Fibroblast of upper back skin (primary cell): ENCODE measurements at places on chromosomes 4 and X.

- DNase-seq: peak; percentile 31
These were observed 57.2 kb upstream of the BEX4 start for GRCh38 chrX:103157496-103158316.

GRCh38 chr4:129748991-129749390 is 653.0 kb downstream of the C4orf33 start:
- no peak for DNase-seq

DNA sequence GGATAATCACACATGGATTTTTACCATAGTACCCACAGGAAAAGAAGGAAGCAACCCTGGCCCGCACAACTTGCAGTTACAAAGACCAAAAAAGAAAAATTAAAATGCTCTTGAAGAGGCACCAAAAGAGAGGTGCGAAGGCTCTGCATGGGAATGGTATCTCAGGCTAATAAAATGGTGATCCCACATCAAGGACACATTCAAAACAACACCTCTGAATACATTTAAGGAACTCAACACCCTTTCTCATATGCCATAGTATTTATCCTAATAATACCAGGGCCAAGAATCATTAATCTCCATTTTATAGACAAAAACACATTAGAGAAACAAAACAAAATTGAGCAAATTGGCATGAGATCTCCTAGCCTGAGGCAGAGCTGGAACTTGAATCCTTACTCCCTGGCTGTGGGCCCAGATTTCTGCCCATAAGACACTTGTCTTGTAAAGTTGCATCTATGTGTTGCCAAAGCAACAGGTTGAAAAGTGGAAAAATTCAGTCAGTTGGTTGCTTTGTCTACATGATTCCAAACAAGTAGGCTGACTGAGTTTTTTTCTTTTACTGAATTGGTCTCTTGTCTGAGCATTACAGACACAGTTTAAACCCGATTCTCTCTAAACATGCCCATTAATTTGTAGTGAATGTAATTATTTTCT is 33.5 kb downstream of the GUCY2F start:
- DNase-seq: no peak

DNA sequence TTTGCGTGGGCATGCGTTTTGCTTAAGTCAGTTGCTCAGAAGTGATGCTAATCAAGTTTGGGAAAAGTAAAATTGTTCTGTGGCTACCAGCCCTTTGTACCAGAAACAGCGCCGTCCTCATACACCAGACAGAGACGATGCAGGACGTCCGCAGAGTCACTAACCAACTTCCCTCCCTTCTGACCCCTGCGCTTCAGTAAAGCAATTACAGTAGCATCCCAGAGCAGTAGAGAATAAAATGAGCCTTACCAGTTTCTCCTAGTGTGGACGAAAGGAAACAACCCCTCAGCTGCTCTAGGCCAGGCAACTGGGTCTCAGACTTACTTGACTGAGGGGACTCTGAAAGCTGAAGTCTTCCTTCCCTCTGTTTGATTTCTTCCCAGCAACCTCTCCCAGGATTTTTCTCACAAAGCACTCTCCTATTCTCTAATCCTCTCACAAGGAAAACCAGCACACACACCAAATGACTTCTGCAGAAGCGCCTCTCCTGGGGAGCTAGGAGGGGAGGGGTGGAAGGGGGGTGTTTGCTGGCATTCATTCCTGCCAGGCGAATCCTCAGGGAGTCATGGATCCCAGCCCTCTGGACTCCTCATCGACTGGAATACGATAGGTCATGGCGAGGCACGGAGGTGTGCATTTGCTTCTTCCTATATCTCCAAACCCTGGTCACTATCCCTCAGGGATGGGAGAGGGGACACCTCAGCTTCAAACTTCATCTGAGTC is 56.0 kb upstream of the MID1 start:
- DNase-seq: no peak

GRCh38 chr4:20574986-20575385 is 125.3 kb upstream of the PACRGL start:
- no peak for DNase-seq

DNA sequence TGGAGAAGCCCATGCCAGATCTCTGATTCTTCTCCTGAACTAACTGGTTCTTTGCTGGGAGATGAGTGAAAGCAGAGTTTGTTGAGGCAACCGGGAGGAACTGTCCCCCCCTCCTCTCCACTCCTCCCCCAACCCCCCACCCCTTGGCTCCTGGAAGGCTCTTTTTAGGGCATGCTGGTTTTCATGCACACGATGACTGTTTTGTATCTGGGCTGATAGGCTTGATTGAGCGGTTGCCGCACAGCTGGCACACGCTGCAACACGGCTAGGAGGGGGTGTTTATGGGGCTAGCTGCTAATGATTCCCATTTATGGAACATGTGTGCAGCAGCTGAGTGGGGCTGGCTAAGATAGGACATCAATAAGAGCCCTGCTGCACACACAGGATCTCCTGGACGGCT is 137.2 kb downstream of the SMIM20 start:
- peak; percentile 59 for DNase-seq

DNA sequence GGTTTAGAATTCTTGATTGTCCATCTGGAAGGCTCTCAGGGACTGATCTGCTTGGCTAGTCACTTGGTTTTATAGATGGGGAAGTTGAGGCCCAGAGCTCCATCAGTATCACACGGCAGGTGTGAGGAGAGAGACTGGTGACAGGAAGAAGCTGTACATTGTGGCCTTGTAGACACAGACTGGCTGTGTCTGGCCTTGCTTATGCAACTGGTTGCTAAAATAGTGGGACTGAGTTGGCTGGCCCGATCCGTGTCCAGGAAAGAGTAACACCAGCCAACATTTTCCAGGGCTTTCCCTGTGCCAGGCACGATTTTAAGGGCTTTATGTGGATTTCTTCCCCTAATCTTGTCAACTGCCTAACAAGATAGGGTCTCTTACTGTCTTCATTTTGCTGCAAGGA is 2.8 kb downstream of the TBC1D14 start:
- DNase-seq: no peak
